ENCODE measurements at places on chromosomes 5 and 9.

DNA sequence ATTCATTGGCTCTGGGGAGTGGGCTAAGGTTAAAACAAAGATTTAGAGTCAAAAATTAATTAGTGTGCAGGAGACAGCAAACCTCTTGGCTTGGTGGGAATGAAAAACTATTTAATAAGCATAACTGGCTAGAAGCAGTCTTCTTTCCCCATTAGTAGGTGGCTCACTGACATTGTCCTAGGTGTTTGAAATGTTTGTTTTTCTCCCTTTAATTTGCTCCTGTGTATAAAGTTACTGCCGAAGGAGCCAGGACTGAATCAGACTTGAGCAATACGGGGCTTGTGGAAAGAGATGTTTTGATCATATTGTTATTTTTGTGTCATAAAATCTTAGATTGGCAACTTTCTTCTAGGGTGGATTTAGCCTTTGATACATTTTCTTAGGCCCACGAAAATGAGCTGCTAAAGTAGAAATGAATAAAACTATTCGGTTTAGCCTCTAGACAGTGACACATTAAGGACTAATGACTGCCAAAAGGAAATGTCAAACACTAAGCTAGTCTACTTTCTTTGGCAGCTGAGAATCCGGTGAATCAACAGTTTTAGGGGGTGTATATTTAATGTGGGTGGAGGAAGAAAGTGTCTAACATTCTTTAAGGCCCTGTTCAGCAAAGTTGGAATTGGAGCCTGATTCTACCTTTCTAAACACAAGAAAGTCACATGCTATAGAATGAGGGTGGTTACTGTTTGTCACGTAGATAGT is 30.2 kb downstream of the LRRTM2 start:
- no peak for DNase-seq

- DNase-seq, result no peak
These were observed 305.0 kb upstream of the MEF2C start for GRCh38 chr5:89187883-89188465.

DNA sequence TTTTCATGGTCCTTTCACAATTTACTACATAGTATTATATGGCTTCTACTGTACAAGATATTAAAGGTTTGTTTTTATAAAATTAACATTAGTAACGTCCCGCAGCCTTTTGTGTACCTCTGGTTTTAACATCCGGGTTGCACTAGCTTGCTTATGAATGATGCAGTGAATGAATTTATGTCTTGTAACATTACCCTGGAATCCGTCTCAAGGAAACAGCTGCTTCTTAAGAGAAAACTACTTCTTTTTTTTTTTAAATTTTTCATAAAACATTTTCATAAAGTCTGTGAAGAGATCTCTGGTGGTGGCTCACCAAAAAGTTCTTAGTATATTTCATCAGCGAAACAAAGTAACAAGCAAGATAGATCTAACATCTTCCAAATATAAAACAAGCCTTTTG is 23.6 kb downstream of the MARCHF3 start:
- no peak for DNase-seq

DNA sequence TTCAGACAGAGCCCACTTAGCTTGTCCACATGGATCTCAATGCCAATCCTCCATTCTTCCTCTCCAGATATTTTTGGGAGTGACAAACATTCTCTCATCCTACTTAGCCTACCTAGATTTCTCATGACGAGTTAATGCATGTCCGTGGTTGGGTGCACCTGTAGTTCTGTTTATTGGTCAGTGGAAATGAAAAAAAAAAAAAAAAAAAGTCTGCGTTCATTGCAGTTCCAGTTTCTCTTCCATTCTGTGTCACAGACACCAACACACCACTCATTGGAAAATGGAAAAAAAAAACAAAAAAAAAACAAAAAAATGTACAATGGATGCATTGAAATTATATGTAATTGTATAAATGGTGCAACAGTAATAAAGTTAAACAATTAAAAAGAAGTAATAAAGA is 59.0 kb downstream of the BASP1 start:
- no peak for DNase-seq

GRCh38 chr5:127892467-127893207 is 189.4 kb downstream of the CCDC192 start:
- DNase-seq, result no peak

GRCh38 chr5:74630453-74631066 is 10.0 kb downstream of the ENC1 start:
- DNase-seq, result no peak

GRCh38 chr9:123447934-123448646 is 92.1 kb downstream of the CRB2 start:
- DNase-seq, result no peak

- DNase-seq, result no peak
These were observed 521.9 kb downstream of the TLE4 start for GRCh38 chr9:80093695-80094094.

GRCh38 chr9:70553707-70554673 is 139.5 kb upstream of the KLF9 start:
- DNase-seq, result no peak

GRCh38 chr9:36346569-36346968 is 53.5 kb downstream of the RNF38 start:
- DNase-seq, result peak; percentile 37

- DNase-seq, result no peak
These were observed 52.4 kb downstream of the NIPBL start for GRCh38 chr5:36928947-36929346.

DNA sequence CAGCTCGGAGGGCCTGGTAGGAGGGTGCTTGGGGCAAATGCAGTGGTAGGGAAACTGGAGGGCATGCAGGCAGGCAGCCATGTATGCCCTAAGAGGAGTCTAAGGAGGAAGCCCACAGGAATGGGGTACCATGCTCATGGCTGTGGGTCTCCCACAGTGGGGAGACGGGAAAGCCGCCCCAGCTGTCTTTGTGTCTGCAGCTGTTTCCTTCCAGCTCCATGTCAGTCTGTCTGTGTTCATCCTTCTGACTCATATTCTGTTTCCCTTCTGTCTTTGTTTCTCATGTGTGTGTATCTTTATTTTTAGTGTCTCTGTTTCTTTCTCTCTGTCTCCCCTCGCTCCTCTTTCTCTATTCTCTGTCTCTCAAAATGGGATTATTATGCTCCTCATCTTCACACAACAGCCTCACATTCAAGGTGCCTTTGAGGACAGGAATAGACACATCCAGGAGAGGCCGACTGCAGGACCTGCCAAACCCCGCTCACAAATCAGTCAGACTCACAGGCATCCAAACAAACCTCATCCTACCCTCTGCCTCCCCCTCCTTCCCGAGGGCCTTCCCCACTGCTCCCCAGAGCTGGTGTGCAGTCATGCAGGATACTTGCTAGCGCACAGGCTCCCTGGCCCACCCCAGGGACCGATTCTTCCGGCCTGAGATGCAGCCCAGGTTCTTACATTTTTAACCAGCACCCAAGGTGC is 68.4 kb upstream of the RARS1 start:
- no peak for DNase-seq

- DNase-seq, result peak; percentile 7
These were observed 111.8 kb downstream of the LRRC70 start for GRCh38 chr5:62690421-62690820.

DNA sequence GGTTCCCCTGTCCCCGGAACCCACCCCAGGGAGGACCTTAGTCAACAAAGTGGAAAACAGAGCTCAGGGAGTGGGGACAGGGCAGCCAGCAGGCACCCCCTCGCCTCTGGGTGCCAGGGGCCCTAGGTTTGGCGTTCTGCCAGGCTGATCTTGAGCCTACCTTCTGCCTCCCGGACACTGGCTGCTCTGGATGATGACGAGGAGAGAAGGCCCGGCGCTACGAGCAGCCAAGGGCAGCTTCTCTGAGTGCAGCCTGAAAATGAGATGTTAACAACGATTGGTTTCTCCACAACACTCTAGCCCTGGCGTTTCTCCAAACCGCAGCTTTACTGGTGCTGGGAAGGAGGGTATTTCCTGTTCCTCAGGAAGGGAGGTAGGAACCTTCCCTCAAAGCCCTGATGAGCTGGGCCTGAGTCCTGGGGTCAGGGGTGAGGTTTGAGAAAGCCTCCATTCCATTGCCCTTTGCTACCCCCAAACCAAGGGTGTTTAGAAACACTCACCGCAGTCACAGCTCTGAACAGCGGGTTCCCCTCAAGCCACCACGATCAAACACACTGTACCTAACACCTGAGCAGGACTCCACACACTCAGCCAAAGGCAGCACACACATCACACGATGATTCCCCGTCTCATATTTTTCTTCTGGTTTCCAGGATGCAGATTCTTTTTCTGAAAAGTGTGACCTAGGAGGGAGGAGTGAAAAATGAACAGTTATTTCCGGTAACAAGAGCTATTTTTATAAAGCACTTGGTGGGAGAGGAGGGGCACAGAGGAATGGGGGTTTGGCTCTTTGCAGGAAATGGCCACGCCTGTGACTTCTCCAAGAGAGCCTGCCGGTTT is at the start of gene STING1:
Gene STING1, minus strand, starts transcription at position 709 of the 840 bp plus-strand sequence. CDS start 1,054 bp downstream, outside the sequence.
- DNase-seq, result peak; percentile 94
